Amniotic epithelial cell (primary cell): ENCODE measurements at places on chromosomes 6 and 20.

DNA sequence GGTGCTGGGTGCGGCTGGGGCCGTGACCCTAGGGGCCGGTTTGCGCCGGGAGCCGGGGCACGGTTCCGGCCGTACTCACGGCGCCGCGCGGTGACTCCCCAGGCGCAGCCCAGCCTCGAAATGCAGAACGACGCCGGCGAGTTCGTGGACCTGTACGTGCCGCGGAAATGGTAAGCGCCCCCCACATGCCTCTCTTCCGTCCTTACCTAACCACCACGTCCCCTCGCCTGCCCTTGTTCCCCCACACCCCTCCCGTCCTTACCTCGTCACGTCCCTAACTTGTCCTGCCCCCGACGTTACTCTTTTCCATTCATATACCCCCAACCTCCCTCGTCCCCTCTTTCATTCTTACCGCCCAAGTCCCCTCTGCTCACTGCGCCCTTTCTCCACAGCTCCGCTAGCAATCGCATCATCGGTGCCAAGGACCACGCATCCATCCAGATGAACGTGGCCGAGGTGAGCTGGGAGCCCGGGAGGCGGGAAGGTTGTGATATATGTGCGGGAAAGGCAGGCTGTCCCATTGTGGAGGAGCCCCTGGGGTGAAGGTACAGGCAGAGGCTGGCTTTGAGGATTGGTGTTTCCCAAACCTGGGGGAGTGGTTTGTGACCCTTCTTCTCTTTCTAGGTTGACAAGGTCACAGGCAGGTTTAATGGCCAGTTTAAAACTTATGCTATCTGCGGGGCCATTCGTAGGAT lies 463 bp downstream of the RPS21 start:
- DNase-seq: no peak

DNA sequence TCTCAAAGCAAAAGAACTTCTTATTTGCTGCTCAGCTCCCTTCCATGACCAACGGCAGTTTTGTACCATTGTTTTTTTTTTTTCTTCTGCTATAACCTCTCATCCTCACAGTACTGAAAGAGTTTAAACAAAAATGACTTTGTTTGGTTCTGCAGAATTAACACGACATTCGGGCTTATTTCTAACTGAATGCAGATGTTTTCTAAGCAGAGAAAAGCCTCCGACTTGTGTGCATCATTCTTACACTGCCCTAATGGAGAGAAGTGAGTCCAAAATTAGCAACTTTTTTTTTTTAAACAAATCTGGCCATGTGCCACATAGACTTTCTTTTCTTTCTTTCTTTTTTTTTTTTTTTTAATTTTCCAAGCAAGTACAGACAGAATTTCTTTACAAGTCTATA lies 382.7 kb downstream of the HDGFL1 start:
- DNase-seq: no peak

- no peak for DNase-seq
Measured at GRCh38 chr20:21835042-21835441, 129.6 kb downstream of the PAX1 start.

GRCh38 chr20:5675103-5676091 lies 74.8 kb upstream of the SHLD1 start:
- DNase-seq: peak; percentile 44
